ENCODE measurements at places on chromosomes 2 and 18.
A peak's percentile ranks its signal among the peaks of the same experiment; 100 is the strongest.

GRCh38 chr2:184178229-184178628, 420.1 kb upstream of the ZNF804A start:
- no peak for DNase-seq

DNA sequence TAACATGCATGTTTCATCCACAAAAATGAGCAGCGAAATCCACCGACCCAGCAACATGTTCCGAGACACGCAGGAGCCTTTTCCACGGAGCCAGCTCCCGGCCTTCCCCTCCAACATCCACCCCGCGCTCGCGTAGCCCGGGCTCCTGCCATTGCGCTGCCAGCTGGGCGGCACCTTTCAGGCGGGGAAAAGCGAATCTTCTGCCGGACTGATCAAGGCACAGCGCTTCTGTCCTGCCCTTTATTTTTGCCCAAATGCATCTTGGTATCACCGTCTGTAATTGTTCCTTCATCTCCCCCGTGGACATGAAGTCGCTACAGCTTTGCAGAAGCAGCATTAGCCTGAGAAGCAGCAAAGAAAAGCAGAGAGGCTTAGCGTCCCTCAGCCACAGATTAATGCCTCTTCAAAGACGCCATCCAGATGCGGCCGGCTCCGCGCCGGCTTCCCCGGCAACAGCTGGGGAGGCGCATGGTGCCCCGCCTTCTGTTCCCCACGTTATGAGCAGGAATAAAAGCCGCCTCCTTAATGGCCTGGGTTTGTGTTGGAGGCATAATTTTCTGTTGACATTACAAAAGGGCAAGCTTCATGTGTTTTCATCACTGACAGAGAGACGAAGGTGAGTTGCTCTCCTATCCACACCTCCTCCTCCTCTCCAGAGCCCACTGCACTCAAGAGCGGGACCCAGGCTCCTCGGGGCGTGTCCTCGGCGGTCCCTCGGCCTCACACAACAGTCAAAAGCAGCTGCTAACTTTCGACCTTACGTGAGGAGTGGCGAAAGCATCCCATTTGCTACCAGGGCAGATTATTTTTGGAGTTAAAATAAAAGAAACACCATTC, 122.1 kb upstream of the SALL3 start:
- no peak for DNase-seq

DNA sequence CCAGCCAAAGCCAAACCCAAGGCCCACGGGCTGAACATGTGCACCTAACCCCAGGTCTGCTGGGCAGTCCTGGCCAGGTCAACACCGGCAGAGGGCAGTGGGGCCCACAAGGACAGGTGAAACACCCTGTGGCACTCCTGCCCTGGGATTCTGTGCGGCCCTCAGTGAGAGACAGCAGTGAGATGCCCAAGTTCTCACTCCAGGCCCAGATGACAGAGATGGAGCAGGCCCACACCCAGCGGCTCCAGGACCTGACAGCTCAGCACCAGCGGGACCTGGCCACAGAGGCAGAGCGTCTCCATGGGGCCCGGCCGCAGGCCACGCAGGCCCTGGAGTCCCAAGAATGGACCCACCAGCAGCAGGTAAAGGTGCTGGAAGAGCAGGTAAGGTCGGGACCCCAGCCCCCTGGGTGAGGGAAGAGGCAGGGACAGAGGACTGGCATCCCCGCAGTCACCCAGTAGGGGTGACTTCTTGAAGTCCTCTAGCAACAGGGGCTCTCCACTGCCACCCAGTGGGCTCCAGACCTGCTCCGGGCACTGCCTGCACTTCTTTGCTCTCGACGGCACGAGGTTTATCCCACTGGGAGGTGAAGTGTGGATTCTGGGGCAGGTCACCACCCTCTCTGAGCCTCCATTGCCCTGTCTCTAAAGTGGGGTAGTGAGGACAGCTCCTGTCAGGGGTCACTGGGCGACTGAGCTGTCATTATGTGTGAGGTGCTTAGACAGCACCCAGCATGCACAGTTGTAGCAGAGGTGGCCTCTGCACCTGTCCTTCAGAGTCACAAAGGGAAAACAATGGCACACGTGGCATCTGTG, 8.8 kb upstream of the SNED1 start:
- no peak for DNase-seq

DNA sequence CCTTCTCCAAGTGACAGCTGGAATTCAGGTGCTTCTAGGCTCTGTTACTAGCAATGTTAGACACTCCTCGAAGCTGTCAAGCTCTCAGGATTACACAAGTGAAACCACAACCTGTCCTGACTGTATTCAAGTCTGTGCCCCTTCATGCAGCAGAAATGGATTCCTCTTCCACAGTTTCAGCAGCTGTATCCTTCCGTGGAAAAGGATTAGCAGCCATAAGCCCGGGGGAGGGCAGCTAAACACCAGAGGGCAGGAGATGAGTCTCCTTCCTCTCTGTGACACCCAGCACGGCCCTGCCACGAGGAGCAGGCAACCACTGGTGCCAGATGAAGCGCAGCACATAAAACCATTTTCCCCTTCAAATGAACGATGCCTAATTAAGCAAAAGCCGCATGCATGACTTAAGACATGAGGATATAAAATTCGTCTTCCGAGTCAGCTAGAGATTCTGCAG, 1.2 kb downstream of the ST3GAL5 start:
- peak; percentile 19 for DNase-seq

DNA sequence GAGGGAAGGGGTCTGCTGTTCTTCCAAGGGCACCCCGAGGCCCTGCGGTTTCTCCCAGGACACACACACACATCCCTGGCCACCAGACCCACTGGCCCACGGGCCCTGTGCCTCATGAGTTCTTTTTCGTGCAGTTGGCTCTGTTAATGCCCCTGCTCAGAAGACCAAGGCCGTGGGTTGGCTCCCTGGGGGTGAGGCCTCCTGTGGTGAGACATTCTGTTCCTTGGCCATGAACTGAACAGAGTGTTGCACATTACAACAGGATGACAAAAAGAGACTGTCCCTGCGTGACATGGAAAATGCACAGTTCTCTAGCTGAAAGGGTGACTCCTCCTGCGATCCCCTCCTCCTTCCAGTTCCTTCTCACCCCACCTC, 30.7 kb downstream of the SH2D6 start:
- no peak for DNase-seq

- no peak for DNase-seq
Measured at GRCh38 chr18:53862921-53863320, 361.5 kb downstream of the MBD2 start.

DNA sequence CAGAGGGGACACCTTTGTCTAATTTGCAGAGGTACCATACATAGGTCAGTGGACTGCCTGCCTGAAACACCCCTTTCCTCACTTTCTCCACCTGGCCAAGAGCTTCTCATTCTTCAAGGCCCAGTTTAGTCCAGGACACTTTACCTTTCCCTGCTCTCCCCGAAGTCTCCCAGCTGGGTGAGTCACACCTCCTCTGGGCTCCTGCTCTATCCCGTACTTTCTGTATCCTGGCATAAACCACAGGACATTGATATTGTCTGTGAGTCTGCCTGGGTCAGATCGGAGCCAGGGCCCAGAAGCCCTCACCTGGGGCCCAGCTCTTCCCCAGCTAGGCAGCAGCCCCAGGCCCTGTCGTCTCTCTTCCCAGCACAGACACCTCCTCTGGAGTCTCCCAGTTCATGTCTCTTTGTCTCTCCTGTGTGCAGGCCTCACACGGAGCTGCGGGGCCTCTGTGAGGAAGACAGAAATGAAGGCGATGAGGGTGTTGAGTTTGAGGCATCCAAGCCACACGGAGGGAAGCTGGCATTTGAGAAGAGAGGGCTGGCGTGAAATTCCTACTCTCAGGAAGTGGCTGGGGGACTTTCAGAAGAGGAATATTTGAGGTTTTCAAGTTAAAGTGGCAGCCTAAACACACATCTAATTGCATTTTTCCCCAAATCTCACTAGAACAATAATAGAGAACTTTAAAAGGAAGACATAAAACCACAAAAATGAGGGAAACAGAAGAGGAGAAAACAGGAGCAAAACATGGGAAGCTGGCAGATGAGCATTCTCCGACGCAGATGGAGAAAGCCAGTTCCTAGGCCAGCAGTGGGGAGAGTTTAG, 79.6 kb upstream of the LAPTM4A start:
- DNase-seq: no peak

- no peak for DNase-seq
Measured at GRCh38 chr18:69128566-69128965, 272.1 kb upstream of the DOK6 start.

DNA sequence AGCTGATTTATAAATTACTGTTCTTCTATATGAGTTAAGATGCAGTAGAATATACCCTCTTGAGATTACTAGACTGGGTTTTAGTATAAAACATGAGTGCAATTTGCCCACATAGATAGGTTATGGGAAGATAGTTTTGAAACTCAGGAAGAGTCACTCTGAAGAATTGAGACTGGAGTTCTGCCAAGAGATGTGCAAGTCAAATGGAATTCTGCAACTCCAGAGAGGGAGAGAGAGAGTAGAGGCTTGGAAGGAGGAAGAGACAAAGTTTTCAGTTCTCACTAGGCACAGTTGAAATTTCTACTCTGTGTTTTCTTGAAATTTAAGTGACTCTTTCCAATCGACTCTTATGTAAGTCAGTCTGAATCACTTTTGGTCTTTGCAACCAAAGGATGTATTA, 878.8 kb downstream of the TSN start:
- DNase-seq: no peak

DNA sequence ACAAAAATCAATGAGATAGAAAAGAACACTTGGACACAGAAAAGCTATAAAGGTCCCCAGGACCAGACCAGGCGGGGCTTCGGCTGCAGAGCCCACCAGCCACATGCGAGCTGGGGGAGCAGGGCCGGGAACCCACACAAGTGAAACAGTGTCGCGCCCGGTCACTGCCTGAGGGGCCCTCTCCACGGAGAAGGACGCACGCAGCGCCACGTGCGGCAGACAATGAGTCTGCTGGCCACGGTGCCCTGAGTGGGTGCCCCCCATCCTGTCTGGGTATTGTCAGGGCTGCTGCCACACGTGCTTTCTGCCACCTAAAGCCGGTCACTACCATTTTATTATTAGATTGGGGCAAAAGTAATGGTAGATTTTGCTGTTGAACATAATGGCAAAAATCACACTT, 207.9 kb upstream of the HDAC4 start:
- DNase-seq: no peak

- peak; percentile 30 for DNase-seq
Measured at GRCh38 chr2:172931918-172932520, 143.6 kb upstream of the MAP3K20 start.
